ENCODE measurements at places on chromosomes 6 and 20.

- no peaks in the 10 kb centered on the region for H3K4me1 ChIP-seq
- no peaks in the 10 kb centered on the region for H3K36me3 ChIP-seq
- no peak for DNase-seq
- no peaks in the 10 kb centered on the region for H3K27me3 ChIP-seq
- H3K4me3 ChIP-seq, result no peak overlapping the region
Measured at GRCh38 chr20:16661756-16662155, 68.1 kb upstream of the SNRPB2 start.

DNA sequence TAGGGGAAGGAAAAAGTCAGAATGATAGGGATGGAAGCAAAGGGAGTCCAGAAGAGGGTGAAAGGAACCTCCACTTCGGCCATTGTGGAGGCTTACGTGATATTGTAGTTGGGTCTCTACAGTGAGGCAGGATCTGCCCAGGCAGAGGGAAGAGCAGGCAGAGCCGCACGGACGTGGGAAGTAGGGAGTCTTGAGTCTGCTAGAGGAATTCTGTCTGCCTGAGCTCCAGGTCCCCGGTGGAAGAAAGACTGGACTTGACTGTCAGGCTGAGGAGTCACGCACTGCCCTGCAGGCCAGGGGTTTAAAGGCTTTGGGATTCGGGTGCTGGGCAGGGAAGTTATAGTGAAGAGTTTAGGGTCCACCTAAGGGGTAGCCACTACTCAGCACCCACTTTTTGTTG, 16.4 kb downstream of the TGM6 start:
- H3K4me3 ChIP-seq, result no peak overlapping the region
- no peaks in the 10 kb centered on the region for H3K4me1 ChIP-seq
- no peaks in the 10 kb centered on the region for H3K36me3 ChIP-seq

GRCh38 chr20:35297155-35297554, 4.9 kb upstream of the FAM83C start:
- H3K4me1 ChIP-seq, result peaks cover 3% of the 10 kb centered on the region
- H3K36me3 ChIP-seq, result no peaks in the 10 kb centered on the region
- H3K4me3 ChIP-seq, result no peak overlapping the region
- H3K27me3 ChIP-seq, result no peaks in the 10 kb centered on the region

DNA sequence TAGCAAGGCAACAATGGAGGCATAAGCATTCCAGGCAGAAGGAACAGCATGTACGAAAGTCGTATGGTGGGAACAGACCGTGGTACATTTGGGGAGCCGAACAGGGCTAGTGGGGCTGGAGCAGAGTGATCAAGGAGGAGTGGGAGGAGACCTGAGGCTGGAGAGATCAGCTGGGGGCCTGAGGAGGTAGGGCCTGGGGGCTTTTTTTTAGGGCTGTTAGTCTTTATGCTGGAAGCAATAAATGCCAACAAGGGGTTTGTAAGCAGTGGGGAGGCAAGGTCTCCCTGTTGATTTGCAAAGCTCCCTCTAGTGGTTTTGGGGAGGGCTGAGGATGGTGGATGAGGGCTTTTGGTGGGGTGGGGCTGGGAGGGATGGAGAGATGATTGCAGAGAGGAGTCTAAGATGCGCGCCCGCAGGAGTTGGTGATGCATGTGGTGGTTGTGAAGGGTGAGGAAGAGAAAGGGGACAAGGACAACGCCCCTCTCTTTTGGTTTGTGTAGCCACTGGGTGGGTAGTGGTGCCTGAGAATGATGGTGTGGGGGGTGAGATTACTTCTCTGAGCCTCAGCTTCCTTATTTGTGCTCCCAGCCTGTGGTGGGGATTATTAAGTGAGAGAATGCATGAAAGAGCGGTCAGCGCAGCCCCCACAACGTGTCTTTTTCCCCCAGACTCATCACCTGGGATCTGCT, 74.1 kb upstream of the TOX2 start:
- no peak overlapping the region for H3K4me3 ChIP-seq
- H3K36me3 ChIP-seq, result no peaks in the 10 kb centered on the region
- H3K27ac ChIP-seq, result no peak overlapping the region
- H3K4me1 ChIP-seq, result no peaks in the 10 kb centered on the region
- DNase-seq, result no peak

DNA sequence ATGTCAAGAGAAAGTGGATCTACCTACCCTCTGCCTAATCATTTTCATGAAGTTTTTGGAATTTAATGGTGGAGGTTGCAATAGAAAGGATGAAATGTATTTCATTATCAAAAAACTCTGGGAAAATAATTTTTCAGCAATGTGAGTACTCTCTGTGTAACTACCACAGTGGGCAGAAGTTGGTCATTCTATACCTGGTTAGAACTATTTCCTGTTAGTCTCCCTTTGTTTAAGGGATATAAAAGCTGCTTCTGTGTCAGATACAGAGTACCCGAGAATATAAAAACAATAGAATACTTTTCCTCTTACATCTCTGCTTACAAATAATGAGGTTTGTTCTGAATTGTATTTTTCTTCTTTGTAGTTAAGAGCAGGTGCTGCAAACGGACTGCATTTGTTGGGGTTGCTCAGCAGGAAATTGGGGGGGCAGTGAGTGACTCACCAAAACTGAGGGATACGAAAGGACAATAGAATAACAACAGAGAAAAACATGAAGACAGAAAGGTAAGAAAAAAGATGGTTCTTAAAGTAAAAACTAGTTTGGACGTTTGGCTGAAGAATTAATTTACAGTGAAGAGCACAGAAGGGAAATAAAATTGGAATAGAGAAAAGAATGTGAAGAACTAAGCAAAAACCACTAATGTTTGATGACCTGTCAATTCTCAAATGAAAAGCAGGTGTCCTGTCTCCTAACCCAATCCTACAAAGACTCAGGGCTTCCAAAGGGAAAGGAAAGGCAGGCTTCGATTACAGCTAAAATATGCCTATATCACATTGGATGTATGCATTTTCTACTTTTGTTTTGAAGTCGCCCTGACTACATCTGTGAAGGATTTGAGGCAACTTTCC, 703.1 kb downstream of the RFPL4B start:
- DNase-seq, result no peak
- H3K4me3 ChIP-seq, result no peak overlapping the region
- H3K36me3 ChIP-seq, result no peaks in the 10 kb centered on the region

- H3K4me1 ChIP-seq, result no peaks in the 10 kb centered on the region
- H3K4me3 ChIP-seq, result no peak overlapping the region
- no peaks in the 10 kb centered on the region for H3K36me3 ChIP-seq
- H3K27me3 ChIP-seq, result no peaks in the 10 kb centered on the region
- no peak overlapping the region for H3K27ac ChIP-seq
- no peak for DNase-seq
Measured at GRCh38 chr6:33925936-33926335, 122.1 kb upstream of the MLN start.

DNA sequence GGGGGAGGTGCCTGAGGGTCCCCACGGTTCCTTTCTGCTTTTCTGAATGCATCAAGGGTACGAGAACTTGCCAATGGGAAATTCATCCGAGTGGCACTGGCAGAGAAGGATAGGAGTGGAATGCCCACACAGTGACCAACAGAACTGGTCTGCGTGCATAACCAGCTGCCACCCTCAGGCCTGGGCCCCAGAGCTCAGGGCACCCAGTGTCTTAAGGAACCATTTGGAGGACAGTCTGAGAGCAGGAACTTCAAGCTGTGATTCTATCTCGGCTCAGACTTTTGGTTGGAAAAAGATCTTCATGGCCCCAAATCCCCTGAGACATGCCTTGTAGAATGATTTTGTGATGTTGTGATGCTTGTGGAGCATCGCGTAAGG, 226.4 kb downstream of the SMOC2 start:
- no peaks in the 10 kb centered on the region for H3K36me3 ChIP-seq
- H3K4me1 ChIP-seq, result peaks cover 10% of the 10 kb centered on the region
- no peak overlapping the region for H3K4me3 ChIP-seq
- no peak overlapping the region for H3K27ac ChIP-seq
- no peak for DNase-seq

Measured in large intestine (tissue), 12 donors.